ENCODE measurements at places on chromosomes 5 and 9. TPM values are rescaled to one million over a fixed set of nuclear protein-coding genes. Genes with fewer than 3 reads are reported as not detected.

DNA sequence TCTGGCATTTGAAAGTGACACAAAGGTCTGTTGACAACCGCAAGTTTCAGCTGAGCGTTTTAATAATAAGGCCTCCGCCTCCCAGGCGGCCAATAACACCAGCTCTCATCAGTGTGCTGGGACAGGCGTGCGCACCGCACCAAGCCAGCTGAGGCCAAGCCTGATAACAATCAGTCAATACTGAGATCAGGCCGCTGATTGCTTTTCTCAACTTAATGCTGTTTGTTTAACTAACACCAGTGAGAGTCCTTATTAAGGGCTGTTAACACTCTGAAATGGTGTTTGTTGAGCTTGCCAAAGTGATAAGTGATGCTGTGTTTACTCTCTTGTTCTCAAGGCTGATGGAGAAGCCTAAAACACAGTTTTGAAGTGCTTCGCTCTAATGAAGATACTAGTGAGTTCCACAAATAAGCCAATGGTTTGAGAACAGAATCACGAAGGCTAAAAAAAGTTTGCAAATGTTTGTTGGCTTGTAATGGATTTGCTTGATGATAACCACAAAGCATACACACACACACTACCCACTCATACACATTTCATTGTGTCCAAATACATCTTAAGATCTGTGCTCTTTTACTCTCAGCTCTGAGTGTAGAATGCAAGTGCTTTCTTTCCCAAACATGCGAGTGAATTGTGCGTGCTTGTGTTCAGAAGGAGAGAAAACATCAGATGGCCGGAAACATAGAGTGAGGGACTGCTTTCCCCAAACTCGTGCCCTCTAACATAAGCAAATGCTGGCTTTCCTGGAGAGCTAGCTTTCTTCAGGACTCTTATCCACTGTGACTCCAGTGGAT is 330.4 kb upstream of the KLF4 start:
- DNase-seq, result peak; percentile 57

DNA sequence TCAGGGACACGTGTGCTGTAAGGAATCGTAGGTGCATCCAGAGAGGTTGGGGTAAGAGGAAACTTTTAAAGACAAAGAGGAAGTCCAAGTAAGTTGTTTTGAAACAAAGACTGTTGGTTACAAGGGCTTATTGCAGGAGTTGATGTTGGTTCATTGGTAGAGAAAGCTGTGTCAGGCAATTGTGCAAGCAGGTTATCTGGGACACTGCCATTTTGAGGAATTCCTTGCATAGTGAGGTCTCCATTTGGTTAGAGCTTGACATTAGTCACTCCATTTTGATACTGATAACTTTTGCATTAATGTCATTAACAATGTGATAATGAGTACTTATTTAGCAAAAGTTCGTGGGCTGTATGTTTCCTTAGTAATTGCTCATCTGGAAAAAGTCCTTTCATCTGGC is 24.9 kb downstream of the CNOT6 start:
- DNase-seq, result no peak

DNA sequence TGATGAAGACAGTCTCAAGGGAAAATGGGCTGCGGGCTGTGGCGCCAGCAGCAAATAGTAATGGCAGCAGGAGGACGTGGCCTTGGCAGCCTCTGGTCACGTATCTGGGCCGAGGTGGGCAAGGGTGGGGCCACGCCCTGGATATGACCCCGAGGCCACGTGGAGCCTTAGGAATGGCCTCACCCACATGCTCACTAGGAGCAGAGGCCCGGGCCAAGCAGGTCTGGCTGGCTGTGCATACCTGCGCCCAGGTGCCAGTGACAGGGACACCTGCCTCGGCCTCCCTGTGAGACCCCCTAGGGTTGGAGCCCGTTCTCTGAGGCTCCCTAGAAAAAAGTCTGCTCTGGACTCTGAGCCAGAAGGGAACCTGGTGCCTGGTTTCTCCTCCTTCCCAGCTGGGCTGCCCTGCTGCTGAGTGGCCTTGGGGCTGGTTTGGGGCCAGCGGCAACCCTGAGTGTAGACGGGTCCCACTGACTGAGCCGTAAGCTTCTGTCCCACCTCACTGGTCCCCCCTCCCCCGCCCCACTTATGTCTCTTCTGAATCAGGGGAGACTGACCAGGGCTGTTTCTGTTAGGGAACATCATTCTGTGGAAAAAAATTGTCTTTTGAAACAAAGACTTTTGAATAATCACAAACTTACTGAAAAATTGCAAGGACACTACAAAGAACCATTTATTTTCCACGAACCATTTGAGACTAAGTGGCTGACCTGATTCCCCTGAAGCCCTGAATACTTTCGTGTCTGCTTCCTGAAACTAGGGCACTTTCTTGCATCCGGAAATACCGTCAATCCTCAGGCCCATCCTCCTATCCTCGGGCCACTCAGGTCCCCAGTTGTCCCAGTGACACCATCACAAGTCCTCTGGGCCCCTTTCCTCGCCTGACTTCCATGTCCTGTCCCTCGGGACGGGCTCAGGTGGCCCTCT is 60.8 kb downstream of the WNK2 start:
- DNase-seq, result peak; percentile 74

DNA sequence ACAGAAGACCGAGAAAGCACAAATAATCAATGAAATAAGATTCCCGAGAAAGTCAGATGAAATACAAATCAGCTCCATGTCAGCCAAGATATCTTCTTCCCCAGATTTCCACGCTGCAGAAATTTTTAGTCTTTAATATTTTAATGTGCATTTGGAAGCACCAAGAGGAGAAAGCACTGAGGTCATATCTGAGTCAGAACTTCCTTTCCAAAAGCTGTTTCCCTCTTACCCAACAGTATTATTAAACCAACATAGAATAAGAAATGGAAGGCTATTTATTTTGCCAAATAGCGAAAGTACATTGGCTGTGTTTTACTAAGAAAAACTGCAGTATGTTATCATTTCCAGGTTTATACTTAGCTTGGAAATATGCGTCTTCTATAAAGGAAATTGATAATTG is 772.1 kb upstream of the CDH9 start:
- DNase-seq, result no peak

SLCO4C1 gene
- polyA plus RNA-seq, result not detected

- DNase-seq, result no peak
These were observed 1399.2 kb upstream of the CDH6 start for GRCh38 chr5:29794141-29794787.

ACTBL2 gene
- 0.19 TPM for polyA plus RNA-seq

- peak; percentile 87 for DNase-seq
These were observed 83.9 kb upstream of the GRAMD2B start for GRCh38 chr5:126339215-126339805.

- peak; percentile 20 for DNase-seq
These were observed 26.8 kb downstream of the PAEP start for GRCh38 chr9:135588371-135588770.

- DNase-seq, result no peak
These were observed 100.9 kb upstream of the TBC1D2 start for GRCh38 chr9:98356326-98356725.

DNA sequence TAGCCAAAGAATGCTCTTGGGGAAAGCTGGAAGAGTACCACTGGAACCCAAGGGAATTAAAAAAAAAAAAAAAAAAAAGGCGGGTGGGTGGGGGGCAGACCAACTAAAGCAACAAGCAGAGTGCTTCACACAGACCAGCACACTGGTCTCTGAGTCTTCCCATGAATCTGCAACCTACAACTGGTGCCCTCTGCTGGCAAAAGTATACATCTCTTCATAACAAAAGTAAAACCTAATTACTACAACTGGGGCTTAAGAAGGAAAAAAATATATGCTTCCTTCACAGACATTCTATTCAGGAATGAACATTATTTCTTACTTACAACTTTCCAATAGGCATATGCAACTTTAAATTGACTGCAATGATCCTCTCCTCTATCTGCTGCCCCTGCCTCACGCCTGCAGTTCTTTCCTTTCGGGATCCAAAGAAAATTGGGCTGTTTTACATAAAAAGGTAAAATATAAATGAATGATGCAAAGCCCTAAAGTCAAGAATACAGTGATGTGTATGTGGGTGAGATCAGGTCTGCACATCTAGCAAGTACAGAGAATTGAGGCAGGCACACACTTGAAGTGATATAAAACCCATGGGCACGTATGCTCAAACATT is 7.2 kb upstream of the KLHL3 start:
- DNase-seq, result peak; percentile 91

GRCh38 chr9:84600739-84601138 is 68.8 kb upstream of the NTRK2 start:
- DNase-seq, result no peak

CHSY3 gene
- 0.25 TPM for polyA plus RNA-seq

GFI1B gene
- not detected for polyA plus RNA-seq

GRCh38 chr5:130397132-130397531 is 492.9 kb downstream of the CHSY3 start:
- no peak for DNase-seq

- no peak for DNase-seq
These were observed 212.0 kb downstream of the RAB3C start for GRCh38 chr5:58794875-58795274.

PCDHGA10 gene
- polyA plus RNA-seq, result 0.65 TPM

DNA sequence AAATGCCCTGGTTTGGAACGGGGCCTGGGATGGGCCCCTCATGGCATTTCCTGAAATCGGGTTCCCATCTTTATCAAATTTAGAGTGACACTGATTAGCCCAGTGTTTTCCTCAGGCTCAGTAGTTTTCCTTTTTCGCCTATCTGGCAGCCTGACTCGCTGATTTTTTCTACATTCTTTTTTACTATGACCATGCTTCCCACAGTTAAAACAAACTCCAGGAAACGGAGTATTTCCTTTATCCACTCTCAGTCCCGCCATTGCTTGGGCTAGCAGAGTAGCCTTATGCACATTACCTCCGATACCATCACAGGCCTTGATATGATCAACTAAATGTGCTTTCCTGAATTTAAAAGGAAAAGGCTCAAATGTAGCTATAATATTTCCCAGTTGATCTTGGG is 5.5 kb downstream of the OR1Q1 start:
- DNase-seq, result no peak

EQTN gene
- not detected for polyA plus RNA-seq

TMEM215 gene
- not detected for polyA plus RNA-seq

DNA sequence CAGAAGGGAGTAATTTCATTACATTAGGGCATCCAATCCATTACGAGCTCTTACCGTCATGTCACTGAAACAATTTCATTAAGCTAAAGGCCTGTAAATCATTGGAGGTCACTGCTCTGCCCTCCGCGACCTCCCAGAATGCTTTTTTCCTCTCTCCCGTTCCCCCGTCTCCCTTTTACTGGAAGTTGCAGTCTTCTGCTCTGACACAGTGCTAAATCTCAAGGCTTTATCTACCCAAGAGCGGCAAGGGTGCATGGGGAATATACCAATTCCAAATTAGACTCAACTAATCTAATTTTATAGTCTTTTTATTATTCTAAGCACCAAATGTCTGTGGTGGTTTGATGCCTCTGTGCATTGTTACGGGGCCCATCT is 265.7 kb upstream of the PANK3 start:
- DNase-seq, result no peak

KIF12 gene
- 13.9 TPM for polyA plus RNA-seq

CER1 gene
- polyA plus RNA-seq, result not detected

- DNase-seq, result no peak
These were observed 45.6 kb downstream of the NKD2 start for GRCh38 chr5:1054018-1054798.

TAF11L3 gene
- polyA plus RNA-seq, result not detected

DNA sequence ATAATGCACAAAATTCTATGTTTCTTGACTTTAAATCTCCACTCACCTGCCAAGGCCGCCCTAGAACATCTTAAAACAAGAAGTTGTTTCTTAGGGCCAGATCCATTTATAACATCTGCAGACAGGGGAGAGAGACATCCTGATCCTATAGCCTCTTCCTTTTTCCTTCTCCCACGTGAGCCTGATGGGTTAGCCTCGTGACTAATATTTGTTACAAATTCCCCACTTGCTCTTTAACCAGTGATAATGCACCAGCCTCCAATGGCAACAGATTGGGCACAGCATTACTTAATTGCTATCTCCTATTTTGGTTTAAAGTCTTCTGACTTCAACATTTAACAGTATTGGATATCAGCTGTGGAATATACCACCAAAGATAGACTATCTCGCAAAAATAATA is 196.5 kb downstream of the GADD45G start:
- DNase-seq, result no peak

DNA sequence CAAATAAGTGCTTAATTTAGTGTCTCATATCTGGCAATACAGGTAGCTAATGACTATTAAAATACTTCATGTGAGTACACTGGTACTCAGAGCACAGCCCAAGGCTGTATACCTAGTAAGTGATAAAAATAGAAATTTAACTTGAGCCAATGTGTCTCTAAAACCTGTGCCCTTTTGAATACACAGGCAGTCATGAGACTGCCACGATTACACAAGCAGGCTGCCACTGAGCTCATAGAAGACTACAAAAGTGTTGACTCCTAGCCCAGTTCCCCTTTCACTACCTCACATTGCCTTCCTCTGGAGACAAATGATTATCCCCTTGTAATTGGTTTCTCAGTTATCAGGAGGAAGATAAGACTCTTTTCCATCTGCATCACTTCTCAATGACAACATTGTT is 66.3 kb upstream of the PAPPA start:
- DNase-seq, result peak; percentile 26

- no peak for DNase-seq
These were observed 304.4 kb upstream of the KIF2A start for GRCh38 chr5:62001640-62002039.

F2R gene
- polyA plus RNA-seq, result 6.0 TPM

HTR1A gene
- polyA plus RNA-seq, result not detected

GRCh38 chr9:27258662-27259061 is 38.3 kb downstream of the EQTN start:
- DNase-seq, result no peak

DNA sequence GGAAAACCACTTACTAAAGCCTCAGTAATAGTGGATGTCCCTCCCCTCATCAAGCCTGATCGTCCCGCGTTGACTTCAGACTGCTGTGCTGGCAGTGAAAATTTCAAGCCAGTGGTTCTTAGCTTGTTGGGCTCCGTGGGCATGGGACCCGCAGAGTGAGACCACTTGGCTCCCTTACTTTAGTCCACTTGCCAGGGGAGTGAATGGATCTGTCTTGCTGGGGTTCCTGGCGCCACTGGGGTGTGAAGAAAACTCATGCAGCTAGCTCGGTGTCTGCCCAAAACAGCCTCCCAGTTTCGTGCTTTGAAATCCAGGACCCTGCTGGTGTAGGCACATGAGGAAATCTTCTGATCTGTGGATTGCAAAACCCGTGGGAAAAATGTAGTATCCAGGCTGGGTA is 480.0 kb upstream of the IZUMO3 start:
- DNase-seq, result no peak

C5orf46 gene
- not detected for polyA plus RNA-seq

- no peak for DNase-seq
These were observed 36.3 kb upstream of the STX17 start for GRCh38 chr9:99870126-99870525.

AGXT2 gene
- polyA plus RNA-seq, result not detected

IQGAP2 gene
- 29.8 TPM for polyA plus RNA-seq

GRCh38 chr9:76534026-76534425 is 75.0 kb downstream of the GCNT1 start:
- no peak for DNase-seq

All from stomach (tissue), 19 donors.